ENCODE measurements at places on chromosomes 6 and 20. TPM values are rescaled to one million over a fixed set of nuclear protein-coding genes. Genes with fewer than 3 reads are reported as not detected.

GRCh38 chr6:95249175-95249574, 328.2 kb upstream of the MANEA start:
- no peak for DNase-seq

The SHLD1 gene
- 12.1 TPM for polyA plus RNA-seq

The HLA-DMB gene
- 9.1 TPM for polyA plus RNA-seq

DNA sequence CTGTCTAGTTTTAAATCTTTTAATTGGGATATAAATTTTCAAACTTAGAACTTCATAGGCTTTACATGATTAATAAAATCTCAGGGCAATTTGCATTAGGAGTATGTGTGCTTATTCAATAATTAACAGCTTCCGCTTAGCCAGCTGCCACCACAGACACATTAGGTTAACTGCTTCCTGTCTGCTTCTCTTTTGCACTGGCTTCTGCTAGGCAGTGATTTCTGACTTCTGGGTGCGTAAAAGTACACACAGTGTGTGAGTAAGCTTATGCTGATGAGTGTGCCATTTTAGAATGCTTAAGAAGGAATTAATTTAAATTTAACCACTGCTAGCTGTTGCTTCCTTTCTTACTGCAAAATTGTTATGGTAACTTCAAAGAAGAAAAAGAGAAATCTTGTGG, 73.9 kb downstream of the F13A1 start:
- no peak for DNase-seq

GRCh38 chr6:39362487-39362865, 40.0 kb upstream of the KCNK16 start:
- no peak for DNase-seq

GRCh38 chr6:128519931-128520435, 416 bp downstream of the PTPRK start:
- DNase-seq, result peak; percentile 61

- no peak for DNase-seq
Measured at GRCh38 chr20:19812056-19812455, 54.0 kb downstream of the RIN2 start.

DNA sequence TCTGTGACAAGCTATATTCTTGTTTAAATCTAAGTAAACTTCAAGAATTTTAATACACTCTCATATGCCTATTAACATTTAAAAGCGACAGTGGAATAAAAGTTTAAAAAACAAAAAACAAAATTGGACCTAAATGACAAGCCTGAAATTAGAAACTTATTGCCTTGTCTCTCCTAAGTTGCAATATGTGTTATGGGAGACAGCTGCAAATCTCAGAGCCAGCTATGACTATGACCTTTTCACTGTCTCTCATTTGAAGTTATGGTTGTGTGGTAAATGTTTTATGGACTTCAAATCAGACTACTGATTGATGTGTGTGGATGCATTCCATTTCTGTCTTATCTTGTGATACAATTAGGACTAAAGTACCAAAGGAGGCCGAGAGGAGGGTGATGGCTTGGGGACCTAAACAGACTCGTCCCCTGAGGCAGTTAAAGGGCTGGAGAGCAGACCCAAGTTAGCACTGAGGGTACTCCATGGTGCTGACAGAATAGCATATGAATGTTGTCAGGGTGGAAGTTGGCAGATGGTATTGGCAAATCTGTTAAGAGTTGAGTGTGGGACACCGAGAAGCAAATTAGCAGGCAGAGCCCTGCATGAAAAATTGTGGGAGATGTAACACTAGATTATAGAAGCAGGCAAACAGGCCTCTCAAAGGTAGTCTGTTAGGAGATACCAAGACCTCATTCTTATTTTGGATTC, 930.1 kb upstream of the MAN1A1 start:
- no peak for DNase-seq

DNA sequence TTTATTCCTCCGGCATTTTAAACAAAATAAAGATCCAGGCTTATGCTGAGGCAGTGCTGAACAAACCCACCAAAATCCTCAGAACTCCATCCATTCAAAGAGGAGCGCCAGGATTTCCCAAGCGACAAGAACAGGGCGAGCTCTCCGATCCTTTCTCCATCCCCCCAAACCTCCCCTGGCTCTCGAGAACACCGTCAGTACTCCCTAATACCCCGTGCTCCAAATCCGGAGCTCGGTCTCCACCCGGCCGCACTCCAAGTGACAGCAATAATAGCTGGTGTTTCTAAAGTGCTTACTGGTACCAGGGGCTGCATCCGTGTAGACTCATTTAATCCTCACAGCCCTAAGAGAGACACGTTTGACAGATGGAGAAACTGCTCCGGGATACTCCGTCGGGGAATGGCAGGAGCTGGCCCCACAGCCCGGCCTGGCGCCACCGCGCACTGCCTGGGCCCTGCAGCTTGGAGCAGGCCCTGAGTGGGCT, 277.1 kb upstream of the QKI start:
- no peak for DNase-seq

Data from left renal pelvis (tissue), 4 donors.